ENCODE measurements at places on chromosomes 1 and 21.

GRCh38 chr1:85200463-85201339, at the start of gene SYDE2:
Gene SYDE2 (minus strand): TSS chr1:85201016. CDS start chr1:85200996, 20 bp downstream.
- DNase-seq: peak; percentile 70

DNA sequence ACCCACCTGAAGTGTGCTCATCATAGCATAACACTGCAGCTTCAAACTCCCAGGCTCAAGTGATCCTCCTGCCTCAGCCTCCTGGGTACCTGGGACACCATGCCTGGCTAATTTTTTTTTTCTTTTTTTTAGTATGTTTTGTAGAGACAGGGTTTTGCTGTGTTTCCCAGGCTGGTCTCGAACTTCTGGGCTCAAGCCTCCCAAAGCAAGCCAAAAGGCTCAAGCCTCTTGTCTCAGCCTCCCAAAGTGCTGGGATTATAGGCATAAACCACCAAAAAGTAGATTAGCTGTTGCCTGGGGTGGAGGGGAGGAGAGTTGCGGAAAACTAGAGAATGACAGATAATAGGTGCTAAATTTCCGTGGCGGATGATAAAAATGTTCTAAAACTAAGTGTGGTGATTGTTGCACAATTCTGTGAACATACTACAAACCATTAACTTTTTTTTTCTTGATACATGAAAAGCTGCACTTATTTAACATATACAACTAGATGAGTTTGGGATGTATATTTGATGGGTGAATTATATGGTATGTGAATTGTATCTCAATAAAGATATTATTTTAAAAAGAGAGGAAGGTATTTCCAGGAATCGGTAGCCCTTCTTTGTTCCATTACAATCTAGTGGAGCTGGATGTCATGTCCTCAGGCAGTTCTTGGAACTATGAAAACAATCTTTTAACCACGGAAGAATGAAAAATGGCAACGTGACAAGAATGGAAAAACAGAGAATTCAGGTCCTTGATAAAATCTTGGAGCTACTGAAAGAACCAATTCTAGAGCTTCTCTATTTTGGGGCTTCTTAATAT, 27.3 kb upstream of the MED18 start:
- no peak for DNase-seq

GRCh38 chr1:60386249-60386648, 312.7 kb upstream of the C1orf87 start:
- DNase-seq: no peak

GRCh38 chr1:219398815-219399396, 214.0 kb downstream of the ZC3H11B start:
- no peak for DNase-seq

GRCh38 chr21:29639366-29640079, 300.3 kb downstream of the GRIK1 start:
- DNase-seq: no peak

- no peak for DNase-seq
These were observed 76.5 kb upstream of the NFIA start for GRCh38 chr1:61005614-61006580.

GRCh38 chr1:29674627-29675326, 438.5 kb downstream of the PTPRU start:
- DNase-seq: no peak

GRCh38 chr21:27649323-27649722, 682.4 kb upstream of the ADAMTS5 start:
- no peak for DNase-seq

- no peak for DNase-seq
These were observed 211.1 kb downstream of the MATN1 start for GRCh38 chr1:30511991-30512913.

GRCh38 chr1:227440182-227440581, 121.9 kb upstream of the CDC42BPA start:
- DNase-seq: no peak

DNA sequence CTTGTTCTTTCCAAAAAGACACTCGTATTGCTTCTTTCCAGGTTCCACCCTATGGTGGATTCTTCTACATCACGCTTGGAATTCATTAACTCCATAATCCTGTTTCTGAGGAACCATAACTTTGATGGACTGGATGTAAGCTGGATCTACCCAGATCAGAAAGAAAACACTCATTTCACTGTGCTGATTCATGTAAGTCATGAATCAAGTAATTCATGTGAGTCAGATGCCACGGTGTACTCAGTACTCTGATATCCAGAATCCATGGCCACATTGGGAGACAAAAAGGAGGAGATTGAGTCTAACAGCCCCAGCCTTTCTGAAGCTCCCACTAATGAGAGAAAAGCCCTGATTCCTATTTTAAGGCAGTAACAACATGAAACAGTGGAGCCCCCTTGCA, 7.4 kb downstream of the CHI3L2 start:
- DNase-seq: no peak
